ENCODE measurements at places on chromosomes 2 and 18.

GRCh38 chr18:62030091-62030985 lies 137.5 kb upstream of the RNF152 start:
- no peak for DNase-seq

DNA sequence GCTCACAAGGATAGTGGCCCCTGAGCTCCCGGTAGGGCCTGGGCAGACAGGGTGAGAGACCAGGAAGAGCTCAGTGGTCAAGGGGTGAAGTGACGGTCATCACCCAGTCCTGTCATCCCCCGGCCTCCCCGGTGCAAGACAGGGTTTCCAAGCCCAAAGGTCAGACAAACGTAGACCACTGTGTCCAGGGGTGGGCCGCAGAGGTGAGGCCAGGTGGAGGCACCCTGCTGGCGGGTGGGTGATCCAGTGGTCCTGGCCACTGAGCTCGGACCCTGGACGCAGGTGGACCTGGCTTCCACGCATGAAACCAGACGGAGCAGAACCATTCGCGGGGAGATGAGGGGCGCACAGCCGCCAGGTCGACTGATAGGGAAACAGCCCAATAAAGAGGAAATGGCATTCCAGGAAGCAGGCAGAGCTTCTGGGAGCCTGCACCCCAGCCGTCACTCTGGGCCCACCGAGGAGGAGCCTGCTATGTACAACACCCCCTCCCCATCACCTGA lies 14.4 kb upstream of the SNED1 start:
- no peak for DNase-seq

DNA sequence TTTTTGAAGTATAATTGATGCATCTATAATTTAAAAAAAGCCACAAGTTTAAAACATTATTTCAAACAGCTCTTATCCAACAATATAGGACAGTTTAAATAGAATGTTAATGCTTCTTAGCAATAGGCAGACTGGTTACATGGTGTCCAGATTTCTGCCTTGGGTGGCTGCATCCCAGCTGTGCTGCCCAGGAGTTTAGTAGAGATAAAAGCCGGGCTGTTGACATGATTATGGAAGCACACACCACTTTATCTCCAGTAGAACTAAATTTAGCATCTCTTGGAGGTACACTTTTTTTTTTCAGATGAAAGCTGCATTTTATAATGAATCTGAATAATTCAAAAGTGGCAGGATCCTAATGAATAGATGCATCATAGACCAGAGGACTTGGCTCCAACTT lies 309.7 kb downstream of the PLCL1 start:
- DNase-seq, result no peak

- DNase-seq, result no peak
Measured at GRCh38 chr2:187855689-187856088, 301.5 kb upstream of the TFPI start.

GRCh38 chr2:178413472-178414265 lies 37.3 kb downstream of the PRKRA start:
- peak; percentile 86 for DNase-seq

DNA sequence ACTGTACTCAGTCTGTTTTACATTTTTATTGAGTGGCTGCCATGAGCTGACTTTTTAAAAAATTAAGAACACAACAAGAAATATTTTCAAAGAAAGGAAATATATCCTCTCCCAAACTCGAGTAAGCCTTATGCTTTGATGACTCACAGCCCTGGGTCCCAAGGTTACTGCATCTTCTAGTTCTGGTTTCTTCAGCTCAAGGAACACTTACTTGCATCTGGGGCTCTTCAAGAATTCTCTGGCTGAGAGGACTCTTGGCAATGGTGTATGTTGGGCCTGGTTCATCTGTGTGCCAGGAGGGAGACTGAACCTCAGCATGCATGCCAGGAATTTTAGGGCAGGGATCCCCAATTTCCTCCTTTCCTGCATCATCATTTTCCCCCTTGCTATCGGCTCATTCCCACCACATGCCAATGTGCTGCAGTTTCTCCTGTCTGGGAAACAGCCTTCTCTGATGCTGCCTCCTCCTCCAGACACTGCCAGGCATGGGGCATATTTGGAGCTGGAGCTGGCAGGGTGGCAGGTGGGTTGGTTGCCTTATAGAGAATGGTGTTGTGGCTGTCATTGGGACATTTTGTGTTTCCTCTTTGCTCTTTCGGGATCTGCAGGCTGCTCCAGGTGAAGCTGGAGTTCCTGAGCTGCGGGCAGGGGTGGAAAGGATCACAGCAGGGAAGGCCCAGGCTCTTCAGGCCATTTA lies 192.2 kb upstream of the HS6ST1 start:
- no peak for DNase-seq

GRCh38 chr2:127586136-127586535 lies 50.7 kb downstream of the MYO7B start:
- DNase-seq, result no peak

GRCh38 chr2:204255071-204255470 lies 290.2 kb upstream of the PARD3B start:
- no peak for DNase-seq

GRCh38 chr18:24584813-24585212 lies 124.4 kb downstream of the HRH4 start:
- no peak for DNase-seq

DNA sequence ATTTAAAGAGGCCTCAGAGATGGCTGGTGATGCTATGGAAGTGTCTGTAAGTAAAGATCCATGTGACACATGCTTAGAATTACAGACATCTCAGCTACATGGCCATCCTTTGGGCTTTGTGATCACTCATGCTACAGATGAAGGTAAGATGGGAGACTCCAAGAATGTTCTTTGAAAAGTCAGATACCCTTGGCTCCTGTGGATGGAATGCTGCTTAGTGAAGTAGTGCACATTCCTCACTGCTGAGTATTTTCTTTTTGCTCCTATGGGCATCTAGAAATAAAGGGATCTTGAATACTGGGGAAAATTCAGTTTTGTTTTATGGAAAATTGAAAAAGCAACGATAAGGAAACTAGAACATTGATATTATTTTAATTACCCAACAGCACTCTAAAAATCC lies 55.2 kb upstream of the REV1 start:
- DNase-seq, result peak; percentile 71

- peak; percentile 49 for DNase-seq
Measured at GRCh38 chr2:47520825-47521665, 118.1 kb downstream of the MSH2 start.

Data from kidney glomerular epithelial cell (primary cell).